ENCODE measurements at places on chromosomes 7 and 10.

- DNase-seq = no peak
These were observed at the start of gene CRPPA for GRCh38 chr7:16421333-16422102. Gene CRPPA, minus strand, starts transcription at chr7:16421538. Its CDS starts 216 bp downstream, at chr7:16421322.

DNA sequence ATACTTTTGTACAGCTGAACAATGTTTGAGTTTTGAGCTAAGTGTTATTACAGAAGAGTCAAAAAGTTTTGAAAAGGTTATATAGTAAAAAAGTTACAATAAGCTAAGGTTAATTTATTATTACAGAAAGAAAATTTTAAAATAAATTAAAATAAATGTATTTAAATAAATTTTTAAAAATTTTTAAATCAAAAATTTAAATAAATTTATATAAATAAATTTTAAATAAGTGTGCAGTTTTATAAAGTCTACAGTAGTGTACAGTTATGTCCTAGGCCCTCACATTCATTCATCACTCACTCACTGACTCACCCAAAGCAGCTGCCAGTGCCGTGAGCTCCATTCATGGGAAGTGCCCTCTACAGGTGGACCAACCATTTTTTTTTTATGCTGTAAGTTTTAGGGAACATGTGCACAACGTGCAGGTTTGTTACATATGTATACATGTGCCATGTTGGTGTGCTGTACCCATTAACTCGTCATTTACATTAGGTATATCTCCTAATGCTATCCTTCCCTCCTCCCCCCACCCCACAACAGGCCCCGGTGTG is 462.9 kb upstream of the ZMIZ1 start:
- DNase-seq = no peak

DNA sequence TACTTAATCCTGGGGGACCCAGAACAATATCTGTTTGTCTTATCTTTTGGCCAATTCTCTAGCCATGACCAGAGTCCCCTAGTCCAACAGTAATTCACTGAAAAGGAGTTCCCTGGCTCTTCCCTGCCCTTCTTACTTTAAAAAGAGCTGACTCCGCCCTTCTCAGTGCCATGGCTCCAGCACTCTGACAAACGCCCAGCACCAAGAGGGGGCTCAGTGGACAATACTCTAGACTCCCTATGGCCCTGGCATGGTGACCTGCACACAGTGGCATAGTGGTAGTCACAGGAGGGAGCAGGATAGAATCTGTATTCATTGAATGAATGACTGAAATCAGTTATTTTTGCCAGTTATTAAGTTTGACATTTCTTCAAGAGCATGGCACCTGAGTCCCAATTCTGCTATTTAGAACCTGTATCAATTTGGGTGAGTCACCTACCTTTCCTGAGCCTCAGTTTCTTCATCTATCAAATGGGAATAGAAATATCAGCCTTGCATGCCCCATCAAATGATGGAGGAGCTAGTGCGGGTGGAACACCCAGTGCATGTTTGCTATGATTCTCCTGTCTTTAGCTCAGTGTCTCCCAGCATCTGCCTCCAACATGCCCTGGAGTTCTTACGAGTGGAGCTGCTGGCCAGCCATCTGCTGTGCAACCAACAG is 69.4 kb downstream of the CLEC2L start:
- DNase-seq = no peak

- no peak for DNase-seq
These were observed 35.5 kb downstream of the GPRIN2 start for GRCh38 chr10:46520941-46521340.

GRCh38 chr10:110214371-110214826 is 7.0 kb downstream of the MXI1 start:
- DNase-seq = no peak

DNA sequence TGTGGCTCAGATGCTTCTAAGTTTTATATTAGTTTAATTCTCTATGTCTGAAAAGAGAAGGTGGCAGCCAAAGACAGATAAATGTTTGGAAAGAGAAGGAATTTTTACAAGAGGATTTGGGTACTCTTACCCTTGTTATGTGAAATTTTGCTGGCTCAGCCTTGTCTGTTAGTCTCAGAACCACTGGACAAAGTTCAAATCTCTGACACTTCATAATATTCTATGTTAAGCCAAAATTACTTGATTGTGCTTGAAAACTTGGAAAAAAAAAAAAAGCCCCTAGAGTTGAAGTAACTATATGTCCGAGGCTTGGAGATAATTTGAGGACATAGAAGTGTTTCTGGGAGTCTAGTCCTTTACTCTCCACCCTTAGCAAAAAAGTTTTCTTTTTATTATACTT is 1079.3 kb upstream of the LRRTM3 start:
- DNase-seq = no peak

DNA sequence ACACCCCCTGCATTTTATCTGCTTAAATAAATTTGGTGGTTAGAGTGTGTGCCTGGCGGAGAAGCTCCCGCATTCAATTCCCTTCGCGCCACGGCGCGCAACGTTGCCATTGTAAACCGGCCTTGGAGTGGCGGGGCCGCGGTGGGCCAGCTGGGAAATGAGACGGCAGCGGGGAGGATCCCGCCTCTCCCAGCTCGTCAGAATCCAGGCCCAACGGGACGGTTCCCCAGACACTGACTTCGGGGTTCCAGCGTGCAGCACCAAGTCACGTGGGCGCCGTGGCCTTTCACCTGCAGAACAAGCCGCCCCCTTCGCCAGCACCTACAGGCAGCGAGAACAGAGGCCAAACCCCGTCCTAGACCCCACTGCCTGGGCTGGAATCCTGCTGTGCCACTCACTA is 103.4 kb downstream of the GRID1 start:
- no peak for DNase-seq

GRCh38 chr10:98266647-98267046 is 1.3 kb downstream of the LOXL4 start:
- no peak for DNase-seq

DNA sequence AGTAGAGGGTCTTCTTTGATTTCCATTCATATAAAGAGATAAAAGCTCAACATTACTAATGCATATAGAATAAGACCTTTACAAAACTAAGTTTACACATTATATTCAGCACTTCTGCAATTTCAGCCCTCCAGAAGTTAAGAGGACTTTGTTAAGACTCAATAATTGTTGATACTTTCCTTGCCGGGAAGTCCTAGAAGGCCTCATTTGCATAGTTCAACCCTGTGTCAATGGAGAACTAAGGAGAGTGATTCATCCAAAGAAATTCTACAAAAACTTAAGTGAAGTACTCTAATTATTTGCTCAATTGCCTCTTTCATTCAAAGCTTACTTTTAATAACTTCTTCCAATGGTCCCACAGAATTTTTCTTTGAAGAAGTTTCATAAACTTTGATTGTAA is 1060.3 kb upstream of the CELF2 start:
- DNase-seq = no peak

- DNase-seq = no peak
These were observed 15.7 kb upstream of the PFKP start for GRCh38 chr10:3051692-3052091.

GRCh38 chr7:90877201-90877600 is 281.1 kb downstream of the CDK14 start:
- no peak for DNase-seq

DNA sequence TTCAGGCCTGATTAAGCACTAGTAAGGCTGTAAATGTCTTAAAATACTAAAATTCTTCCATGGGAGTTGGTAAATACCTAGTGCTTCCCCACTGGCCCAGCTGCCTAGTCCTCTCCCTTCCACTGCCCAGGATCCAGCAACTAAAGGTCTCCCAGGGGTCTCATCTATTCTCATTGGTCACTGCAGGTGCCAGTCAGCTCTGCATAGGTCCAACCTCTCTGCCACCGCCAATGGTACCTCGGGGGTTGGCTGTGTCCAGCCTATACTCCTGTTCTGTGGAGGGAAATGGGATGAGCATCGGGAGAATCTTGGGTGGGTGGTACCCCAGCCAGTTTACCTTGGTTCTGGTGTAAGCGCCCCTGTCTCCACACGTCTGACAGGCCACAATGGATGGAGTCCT is 6.1 kb upstream of the CREB5 start:
- DNase-seq = no peak

- peak; percentile 6 for DNase-seq
These were observed 36.5 kb downstream of the XPNPEP1 start for GRCh38 chr10:109886781-109887140.

Data from NK-92 treated with Interleukin-12 subunit alpha and Interleukin-12 subunit beta, amount 100 ng/mL, for 24 hours (cell line).